CD8-positive, alpha-beta T cell (primary cell): ENCODE measurements at places on chromosomes 7 and 10.

- DNase-seq = no peak
Measured at GRCh38 chr10:69456880-69457693, 5.8 kb downstream of the TSPAN15 start.

DNA sequence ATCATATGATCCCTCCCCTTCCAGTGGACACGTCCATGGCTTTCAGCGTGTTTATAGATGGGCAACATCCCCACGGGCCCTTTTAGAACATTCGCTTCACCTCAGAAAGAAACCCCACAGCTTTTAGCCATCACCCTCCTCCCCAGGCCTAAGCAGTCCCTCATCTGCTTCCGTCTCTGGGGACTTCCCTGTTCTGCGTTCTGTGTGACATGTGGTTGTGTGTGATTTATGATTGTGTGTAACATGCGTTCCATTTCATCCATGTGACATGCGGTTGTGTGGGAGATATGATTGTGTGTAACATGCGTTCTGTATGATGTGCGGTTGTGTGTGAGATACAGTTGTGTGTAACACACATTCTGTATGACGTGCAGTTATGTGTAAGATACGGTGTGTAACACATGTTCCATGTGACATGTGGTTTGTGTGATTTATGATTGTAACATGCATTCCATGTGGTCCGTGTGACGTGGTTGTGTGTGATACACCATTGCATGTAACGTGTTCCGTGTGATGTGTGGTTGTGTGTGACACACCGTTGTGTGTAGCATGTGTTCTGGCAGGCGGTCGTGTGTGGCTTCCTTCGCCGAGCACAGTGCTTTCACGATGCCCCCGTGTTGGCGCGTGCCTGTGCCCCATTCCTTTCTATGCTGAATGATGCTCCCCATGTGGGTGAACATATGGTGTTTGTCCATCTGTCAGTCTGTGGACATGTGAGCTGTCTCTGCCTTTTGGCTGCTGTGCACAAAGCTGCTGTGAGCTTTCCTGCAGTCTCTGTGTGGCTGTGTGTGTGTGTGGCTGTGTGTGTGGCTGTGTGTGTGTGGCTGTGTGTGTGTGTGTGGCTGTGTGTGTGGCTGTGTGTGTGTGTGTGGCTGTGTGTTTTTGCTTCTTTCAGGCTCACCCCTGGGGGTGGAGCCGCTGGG lies 26.2 kb downstream of the PWWP2B start:
- peak; percentile 59 for DNase-seq

GRCh38 chr10:1824928-1825327 lies 87.6 kb upstream of the ADARB2 start:
- DNase-seq = no peak

- no peak for DNase-seq
Measured at GRCh38 chr7:154861589-154861988, 141.3 kb downstream of the PAXIP1 start.

DNA sequence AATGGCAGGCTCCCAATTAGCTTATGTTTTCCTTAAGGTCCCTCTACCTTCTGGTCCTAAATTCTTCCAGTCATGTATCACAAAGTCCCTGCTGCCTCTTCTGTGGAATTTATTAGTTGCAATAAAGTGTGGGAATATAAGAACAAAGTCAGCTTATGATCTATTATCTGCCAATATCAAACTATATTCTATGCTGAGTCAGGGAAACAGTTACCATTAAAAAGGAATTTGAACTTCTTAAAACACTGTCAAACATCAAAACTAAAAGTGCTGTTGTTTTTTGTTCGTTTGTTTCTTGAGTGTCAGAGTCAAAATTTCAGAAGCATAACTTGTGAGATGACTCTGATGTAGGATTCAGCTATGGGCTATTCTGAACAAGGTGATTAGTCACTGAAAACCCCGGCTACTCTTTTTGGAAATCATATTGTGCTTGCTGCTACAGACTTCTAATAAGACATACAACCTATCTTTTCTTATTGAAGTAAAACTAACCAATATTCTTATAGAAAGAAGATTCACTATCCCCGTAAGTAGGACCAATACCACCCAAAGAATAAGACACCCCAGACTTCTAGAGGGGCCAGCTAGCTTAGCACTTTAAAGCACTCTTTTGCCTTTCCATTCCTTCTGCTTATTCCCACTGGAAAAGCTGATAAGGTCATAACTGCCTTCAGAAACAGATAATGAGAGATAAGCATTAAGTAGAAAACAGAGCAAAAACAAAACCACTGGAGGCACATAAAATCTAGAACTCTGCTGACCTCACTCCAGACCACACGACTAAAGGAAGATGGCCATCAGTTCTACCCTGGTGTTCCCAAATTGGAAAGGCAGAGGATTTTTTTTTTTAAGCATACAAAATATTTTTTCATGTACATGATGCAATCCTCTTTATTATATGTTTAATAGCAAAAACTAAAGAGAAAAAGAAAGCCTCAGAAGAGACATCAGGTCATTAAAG lies 370.6 kb downstream of the PARD3 start:
- DNase-seq = no peak

GRCh38 chr10:34219753-34220548 lies 595.1 kb downstream of the PARD3 start:
- DNase-seq = no peak

- DNase-seq = no peak
Measured at GRCh38 chr10:72276421-72277339, 3.0 kb downstream of the DDIT4 start.

- DNase-seq = no peak
Measured at GRCh38 chr10:59287587-59288255, 74.6 kb downstream of the FAM13C start.

DNA sequence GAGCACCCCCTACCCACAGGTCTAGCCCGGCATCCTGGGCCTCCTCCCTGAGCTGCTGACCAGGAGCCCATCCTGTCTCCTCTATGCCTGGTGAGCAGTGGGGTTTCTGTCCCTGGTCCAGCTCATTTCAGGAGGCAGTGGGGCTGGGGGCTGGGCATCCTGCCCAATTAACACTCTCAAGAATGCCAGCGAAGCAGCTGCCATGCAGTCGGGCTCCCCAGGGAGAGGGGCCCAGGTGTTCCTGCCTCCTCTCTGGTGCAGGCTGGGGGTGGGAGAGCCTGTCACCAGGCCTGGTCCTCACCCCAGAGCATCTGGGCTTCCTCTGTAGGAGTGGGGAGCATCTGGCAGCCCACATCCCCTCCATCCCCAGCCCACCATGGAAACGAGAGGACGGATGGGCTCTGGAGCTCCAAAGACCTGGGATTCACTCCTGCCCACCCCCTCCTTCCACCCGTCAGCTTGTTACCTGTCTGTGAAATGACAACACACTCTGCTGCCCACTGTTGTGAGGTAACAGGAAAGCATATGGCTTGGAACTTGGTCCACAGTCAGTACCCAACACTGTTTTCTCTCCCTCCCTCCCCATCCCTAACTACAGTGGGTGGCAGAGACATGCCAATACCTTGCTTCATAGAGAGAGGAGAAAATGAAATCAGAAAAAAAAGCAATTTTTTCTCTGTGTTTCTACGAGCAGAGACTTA lies 69.1 kb downstream of the SLIT1 start:
- DNase-seq = no peak

DNA sequence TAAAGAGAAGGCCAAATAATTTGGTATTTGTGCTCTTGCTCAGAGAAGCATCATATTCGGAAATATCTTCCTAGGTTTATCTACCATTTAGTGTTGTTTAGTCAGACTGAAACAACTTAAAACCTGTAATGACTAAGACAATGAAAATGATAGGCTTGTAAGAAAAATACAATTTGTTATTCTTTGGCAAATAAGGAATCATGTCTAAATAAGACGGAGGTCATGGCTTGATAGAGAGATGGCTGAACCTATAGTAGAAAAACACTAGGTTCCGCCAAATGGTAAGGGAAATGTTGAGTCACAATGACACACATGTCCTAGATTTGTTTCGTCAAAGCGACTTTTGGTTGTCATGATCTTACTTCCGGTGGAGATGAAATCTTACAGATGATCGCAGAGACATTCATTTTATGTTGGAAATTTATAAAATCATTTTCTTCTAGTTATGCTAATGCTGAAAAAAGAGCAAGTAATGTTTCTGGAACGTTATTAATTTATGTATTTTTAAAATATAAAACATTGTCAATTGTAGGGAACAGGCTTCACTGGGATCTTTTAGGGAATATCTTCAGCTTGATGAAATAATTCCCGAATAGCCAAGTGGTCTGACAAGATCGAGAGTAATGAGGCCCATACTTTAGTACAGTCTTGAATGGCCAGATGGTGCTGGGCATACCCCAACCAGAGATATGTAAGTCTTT lies 1.0 kb downstream of the SRGN start:
- peak; percentile 27 for DNase-seq

DNA sequence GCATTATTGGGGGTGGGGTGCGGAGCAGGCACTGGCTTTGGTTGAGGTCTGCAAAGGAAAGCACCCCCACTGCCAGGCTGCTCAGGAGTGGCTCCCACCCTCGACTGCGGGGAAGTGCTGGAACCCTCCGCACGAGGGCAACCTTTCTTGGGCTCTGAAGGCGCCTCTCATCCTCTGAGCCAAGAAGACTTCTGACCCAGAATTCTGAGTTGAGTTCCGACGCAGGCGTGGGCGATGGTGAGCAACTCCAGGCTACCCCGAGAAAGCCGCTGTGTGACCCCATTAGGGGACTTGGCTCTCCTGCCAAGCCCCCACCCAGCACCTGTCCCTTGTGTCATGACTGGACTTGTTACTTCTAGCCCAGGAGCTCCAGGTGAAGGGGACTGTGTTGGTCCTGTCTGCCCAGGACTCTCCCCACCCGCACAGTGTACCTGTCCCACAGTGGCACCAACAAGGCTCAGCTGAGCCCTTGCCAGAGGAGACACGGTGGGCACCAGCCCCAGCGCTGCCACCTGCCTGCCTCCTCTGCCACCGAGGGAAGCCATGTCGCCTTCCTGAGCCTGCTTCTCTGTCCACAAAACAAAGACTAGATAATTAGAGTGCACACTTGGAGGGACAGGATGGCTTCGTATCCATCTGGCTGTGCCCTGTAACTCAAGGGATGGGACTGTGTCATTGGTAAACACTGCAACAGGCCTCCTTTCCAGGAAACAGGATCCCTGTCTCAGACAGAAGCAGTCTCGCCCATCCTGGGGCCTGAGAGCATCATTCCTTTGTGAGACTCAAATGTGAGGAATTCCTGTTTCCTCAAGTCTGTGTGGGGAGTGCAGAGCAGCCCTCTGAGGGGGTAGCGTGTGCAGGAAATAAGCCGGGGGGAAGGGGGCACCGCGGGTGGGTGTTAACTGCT lies 128.8 kb downstream of the LHPP start:
- no peak for DNase-seq

- no peak for DNase-seq
Measured at GRCh38 chr7:90896458-90896857, 300.3 kb downstream of the CDK14 start.

DNA sequence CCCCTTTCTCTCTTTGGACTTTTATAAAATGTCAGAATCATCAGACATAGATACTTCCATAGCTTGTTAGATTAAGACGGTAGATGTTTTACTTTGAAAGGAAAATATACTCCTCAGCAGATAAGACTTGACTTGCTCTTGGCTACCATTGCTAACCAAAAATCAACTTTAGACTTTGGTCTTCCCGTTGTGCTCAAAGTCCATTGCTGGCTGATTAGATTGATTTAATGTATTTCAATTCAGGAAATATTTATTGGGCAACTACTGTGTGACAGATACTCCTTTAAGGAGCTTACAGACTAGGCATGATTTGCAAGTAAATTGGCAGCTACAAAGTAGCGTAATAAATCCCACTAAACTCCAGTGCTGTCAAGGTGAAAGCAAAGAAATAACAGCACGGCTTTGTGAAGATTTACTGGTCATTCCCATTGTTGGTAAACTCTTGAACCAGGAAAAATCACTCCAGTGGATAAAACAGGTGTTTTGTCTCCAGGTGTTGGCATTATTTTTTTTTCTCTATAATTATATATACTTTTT lies 95.7 kb upstream of the ARMC3 start:
- no peak for DNase-seq

DNA sequence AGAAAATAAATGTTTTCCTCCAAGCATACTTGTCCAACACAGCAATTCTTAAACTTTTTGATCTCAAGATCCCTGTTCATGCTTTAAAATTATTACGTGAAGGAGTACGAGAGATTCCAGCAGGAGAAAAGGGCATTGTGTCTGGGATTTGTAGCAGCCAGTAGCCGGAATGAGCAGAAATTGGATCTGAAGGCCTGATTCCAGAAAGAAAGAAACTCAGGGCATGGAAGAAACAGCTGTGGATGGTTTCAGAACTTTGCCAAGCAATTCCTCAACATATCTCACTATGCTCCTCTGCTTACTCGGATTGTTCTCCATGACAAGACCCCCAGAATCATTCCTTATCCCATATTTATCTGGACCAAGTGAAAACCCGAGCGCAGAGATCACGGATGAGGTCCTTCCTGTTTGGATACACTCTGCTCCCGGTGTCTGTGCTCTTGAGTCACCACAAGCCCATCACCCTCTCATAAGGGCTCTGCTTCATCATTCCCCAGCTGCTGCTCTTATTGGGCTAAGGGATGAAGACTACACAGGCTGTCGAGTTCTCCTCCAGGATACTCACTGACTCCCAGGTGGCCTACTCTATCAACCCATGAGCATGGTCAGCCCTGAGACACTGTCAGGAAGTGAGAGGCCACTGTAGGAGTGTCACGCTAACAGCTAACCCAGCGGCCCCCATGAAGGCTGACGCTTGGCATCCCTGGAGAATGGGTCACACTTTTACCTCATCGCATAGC lies 121.0 kb upstream of the LANCL2 start:
- no peak for DNase-seq

GRCh38 chr10:62817766-62818425 lies 1.7 kb upstream of the EGR2 start:
- DNase-seq = peak; percentile 47

DNA sequence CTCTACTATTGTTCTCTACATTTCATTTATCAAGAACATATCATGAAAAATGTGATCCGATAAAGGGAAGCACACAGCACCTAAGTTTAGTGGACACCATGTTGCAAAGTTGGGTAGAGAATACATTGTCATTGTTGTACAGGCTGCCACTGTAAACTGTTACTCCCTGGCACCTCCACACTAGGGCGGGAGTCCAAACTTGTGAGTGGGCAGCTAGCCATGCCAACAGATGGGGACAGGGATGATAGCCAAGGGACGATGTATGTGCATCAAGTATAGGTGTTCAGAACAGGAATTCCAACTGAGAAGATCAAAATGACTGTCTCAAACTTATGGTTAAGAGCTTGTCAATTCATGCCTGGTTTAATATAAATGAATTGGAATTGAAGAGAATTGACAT lies 31.1 kb upstream of the COMMD3 start:
- no peak for DNase-seq

DNA sequence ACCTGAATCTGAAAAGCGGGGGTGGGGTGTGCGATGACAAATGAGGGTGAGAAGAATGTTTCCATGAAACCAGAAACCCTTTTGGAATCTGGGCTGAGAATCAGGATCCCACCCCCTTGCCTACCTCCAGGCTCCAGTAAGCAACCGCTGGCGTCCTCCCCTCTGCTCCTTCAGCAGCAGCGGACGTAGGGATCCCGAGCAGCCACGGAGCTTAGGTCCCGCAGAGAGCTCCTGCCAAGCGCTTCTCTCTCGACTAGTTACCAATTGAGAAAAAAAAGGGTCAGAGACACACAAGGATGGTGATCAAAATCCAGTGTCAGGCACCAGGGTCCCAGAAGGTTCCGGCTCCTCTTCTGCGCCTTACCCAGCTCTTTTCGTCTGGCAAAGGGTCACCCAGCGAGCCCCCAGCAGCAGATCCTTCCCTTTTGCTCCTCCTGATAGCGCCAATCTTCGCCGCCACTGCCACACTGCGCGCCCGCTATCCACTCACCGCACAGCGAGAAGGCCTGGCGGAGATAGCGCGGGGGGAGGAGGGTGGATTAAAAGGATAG lies 733.5 kb downstream of the ZWINT start:
- no peak for DNase-seq
